ENCODE measurements at places on chromosomes 1 and 21. TPM values are rescaled to one million over a fixed set of nuclear protein-coding genes. Genes with fewer than 3 reads are reported as not detected.

The S100A7 gene
- total RNA-seq, result not detected

- no peak for DNase-seq
Observed at GRCh38 chr1:223230161-223230881, 87.3 kb upstream of the TLR5 start.

The ERG gene
- total RNA-seq, result 25.8 TPM

The ZMYND12 gene
- total RNA-seq, result not detected

DNA sequence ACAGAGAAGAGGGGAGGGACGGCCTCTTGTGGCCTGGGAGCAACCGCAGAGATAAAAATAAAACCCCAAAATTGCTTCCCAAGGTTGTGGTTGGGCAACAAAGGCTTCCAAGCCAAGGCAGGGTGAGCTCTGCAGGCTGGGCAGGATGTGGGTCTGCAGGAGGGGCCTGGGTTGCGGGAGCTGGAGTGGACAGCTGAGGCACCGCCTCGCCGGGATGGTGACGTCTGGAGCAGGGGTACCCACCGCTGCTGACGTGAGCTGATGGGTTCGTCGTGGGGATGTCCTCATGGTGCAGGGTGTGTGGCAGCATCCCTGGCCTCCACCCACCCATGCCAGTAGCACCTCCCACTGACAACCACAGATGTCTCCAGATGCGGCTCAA is 3.7 kb downstream of the AURKAIP1 start:
- no peak for DNase-seq

The AADACL3 gene
- total RNA-seq, result not detected

GRCh38 chr1:46692811-46693770 is 21.4 kb downstream of the TEX38 start:
- DNase-seq, result no peak

DNA sequence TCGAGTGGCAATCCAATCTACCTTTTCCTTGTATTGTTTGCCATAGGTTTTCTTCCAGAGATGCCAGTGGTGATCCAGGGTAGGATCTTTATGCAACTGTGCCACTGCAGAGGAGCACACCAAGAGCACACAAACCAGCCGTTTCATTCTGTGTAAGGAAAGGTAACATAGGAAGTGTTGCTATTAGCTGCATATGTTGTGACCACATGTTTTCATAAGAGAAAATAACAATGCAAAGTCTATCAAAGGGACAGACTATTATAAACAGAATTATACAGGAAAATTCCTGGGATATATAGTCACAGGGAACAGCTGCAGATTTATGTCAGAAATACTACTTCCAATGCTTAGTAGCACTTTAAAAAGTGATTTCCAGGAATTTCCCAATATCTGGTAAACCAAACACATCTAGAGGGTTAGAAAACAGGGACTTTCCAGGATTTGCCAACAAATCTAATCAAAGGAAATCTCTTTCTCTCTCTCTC is 919 bp downstream of the CTSS start:
- no peak for DNase-seq

The CD48 gene
- 5.6 TPM for total RNA-seq

DNA sequence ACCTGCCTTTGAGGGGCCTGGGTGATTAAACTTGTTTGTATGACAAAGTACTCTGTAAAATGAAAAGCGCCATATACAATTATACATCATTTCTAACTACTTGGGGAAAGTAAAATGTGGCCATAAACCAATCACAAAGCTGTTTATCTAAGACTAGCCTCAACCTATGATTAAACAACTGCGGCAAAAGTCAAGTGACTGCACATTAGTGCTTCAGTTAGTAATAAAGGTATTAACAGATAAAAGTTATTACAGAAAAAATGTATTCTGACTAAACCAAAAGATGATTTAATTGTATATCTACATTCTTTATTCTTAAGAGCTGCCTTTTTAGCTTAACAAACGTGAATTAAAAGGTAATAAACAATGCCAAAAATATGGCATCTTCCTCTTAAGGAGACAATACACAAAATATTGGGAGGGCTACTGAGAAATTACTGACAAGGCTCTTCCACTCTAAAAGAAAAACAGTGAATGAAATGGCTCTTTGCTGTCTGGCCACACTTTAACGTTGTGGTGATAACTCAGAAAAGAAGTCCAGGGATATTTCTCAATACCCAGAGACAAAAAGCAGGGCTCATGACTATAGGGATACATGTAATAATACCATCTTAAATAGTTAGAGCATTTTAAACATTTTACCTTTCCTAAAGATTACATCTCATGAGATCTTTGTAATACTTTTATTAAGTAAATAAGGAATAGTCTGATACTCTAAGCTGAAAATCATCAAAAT is 8.6 kb downstream of the ARHGAP29 start:
- no peak for DNase-seq

The RASAL2 gene
- 31.0 TPM for total RNA-seq

The C1orf50 gene
- total RNA-seq, result 6.5 TPM

DNA sequence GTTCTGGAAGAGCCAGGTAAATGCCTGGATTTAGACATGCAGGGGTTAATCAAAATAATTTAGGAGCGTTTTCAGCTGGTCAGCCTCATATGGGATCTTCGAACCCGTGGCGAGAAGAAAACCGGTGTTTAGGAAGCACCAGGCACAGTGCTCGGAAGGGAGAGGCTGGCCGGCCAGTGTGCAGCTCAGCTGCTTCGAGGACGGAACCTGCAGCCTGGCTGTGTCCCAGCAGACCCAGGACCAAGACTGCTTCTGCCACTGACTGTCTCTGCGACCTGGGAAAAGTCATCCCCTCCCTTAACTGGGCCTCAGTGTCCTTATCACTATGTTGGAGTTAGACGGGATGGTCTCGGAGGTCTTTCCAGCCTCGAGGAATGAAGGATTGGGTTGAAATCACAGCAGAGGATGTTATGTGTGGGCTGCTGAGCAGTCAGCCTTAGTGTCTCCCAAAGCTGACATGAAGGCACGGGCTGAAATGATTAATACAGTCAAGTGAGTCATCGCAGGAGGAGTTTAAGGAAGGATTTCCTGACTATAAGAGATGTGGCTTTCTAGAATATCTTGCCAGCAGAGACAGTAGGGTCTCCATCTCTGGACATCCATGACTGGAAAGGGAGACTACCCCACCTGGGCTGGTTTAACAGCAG is 20.8 kb downstream of the PPFIA4 start:
- DNase-seq, result no peak

The HPDL gene
- 0.83 TPM for total RNA-seq

- DNase-seq, result peak; percentile 46
Observed at GRCh38 chr1:21662426-21663247, 6.5 kb downstream of the RAP1GAP start.

DNA sequence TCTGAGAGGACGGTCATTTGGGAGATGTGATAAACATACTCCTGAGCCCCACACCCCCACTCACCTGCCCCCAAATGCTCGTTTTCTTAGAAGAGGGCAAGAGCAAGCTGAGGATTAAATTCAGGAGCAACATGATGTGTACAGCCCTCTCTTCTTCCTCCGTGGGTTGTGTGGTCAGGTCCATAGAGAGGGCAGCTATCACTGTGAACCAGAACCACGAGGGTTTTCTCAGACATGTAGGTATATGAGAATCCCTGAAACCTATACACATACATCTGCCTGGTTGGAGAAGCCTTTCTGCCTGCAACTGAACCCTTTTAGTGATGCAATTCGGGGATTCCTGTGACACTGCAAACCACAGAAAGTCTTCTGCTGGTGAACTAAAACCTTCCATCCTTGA is 38.9 kb downstream of the PGM1 start:
- DNase-seq, result no peak

DNA sequence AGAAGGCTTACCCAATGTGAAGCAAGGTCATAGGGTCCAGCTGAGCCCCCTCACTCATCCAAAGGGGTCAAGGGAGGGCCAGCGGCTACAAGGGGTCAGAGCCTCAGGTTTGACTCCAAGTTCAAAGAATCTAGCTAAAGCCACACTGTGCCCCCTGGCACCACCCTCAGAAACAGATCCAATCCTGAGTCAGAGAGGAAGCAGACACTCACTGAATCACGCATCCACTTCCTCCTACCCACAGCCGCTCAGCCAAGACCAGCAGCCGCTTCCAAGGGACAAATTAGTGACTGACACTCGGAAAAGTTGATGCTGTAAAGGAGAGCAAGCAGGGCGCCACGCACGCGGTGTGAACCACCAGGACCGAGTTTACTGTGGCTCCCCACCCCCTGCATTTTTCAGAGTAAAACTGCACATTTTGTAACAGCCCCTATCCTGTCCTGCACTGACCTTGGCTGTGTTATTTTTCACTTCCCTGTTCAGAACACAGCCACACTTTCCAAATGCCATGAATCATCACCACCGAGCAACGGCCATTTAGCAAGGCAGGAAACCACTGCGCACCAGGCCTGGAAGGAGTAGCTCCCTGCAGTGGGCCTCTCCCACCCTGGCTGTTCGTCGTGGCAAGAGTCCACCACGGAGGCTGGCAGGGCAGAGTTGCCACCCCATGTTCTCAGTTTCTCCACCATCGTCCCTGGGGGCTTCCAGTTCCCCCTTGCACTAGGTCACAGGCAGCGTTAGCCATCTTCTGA is 147.8 kb downstream of the TOMM20 start:
- DNase-seq, result peak; percentile 97

The BSND gene
- total RNA-seq, result not detected

GRCh38 chr1:224251741-224252146 is 68.7 kb downstream of the DEGS1 start:
- DNase-seq, result no peak

- DNase-seq, result no peak
Observed at GRCh38 chr1:88922214-88922613, 30.8 kb upstream of the GTF2B start.

The NBPF11 gene
- 9.7 TPM for total RNA-seq

DNA sequence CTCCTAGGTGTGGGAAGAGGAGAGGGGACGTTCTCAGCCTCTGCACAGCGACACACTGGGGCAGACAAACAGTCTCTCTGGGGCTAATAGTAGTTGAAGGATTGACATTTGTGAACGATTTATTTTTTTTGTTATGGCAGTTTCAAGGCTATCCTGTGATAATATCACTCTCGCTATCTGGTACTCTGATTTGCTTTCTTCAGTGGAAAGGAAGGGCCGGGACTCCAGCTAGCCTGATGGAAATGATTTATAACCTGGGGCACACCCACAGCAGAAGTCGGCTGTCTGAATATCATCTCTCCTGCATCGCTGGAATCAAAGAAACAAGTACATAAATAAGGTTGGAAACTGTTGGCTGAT is 122.7 kb downstream of the KCNN3 start:
- DNase-seq, result peak; percentile 3

DNA sequence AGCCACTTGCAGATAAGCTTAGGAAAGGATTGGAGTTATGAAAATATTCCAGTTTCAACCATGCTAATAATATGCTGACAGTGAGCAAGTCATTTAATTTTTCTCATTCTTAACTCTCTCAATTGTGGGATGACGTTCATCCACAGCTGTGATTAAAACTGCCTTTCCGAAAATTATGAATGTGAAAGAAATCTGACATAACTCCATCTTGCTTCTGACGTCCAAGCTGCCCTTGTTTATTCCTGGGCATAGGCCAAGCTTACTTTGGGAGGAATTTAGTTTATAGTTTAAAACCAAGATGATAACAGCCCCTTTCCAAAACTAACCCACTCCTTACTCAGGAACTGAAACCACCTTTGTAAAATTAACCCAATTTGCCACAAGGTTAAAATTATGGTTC is 11.0 kb upstream of the RGS18 start:
- DNase-seq, result no peak

GRCh38 chr1:228647523-228648444 is 87.5 kb upstream of the RHOU start:
- no peak for DNase-seq

The PFKL gene
- 74.1 TPM for total RNA-seq

The DMBX1 gene
- total RNA-seq, result not detected

- no peak for DNase-seq
Observed at GRCh38 chr1:59310549-59311250, 13.8 kb downstream of the FGGY start.

The MYOG gene
- total RNA-seq, result not detected

DNA sequence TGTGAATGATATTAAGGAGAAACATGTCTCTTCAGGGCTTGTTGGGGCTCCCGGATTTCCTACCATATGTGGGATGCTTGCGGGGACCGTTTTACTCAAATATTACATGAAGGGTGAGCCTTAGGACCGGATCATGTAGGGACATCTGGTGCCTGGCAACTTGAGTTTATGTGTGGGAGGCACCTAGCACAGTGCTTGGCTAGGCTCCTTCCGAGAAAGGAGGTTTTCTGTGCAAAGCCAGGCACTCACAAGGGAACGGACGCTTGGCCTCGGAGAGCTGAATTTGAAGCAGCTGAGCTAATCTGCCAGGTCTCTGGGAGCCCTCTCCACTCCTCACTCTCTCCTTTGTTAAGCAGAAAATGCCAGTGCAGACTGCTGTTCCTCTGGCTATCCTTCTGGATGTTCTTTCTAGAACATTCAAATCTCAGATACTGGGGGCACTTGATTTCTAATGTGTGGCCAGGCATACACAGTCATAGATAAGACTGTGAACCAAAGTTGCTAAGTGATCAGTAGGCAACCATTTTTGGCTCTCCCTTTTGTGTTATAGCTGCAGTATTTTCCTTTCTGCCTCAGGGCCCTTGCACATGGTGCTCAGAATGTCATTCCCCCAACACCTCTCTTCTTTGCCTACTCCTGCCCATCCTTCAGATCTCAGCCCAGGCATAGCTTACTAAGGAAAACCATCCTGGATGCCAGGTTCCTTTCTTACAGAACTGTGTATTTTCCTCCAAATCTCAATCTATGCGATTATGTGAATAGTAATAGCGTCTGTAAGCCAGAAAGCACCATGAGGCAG is 216.6 kb upstream of the CSF3R start:
- DNase-seq, result no peak

- no peak for DNase-seq
Observed at GRCh38 chr1:202501281-202501680, 152.8 kb downstream of the PPP1R12B start.

- DNase-seq, result no peak
Observed at GRCh38 chr21:36613059-36613458, 85.9 kb upstream of the SIM2 start.

DNA sequence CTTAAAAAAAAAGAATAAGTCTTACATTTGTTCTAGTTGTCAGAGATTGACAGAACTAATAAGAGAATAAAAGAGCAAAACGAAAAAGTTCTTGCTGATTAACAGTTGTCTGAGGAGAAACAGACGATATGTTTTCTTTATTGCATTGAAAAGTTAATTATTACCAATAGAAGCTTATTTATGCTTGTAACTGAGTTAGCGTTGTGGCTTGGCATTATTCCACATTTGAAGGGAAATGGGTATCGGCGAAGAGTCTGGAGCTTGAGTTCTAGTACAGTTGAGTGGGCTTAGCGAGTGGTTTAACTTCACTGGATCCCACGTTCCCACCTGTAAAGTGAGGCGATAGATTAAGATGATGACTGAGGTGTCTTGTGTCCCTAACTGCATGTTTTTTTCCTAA is 109.0 kb downstream of the SDCCAG8 start:
- DNase-seq, result no peak

The NBPF10 gene
- 3.4 TPM for total RNA-seq
